ENCODE measurements at places on chromosomes 16 and 17. TPM values are rescaled to one million over a fixed set of nuclear protein-coding genes. Genes with fewer than 3 reads are reported as not detected.

The CDK3 gene
- 29.2 TPM for polyA plus RNA-seq

The ZNF276 gene
- 31.8 TPM for polyA plus RNA-seq

The NOL11 gene
- polyA plus RNA-seq, result 52.0 TPM

The TBC1D3B gene
- 9.8 TPM for polyA plus RNA-seq

The LRRC75A gene
- 0.53 TPM for polyA plus RNA-seq

The RFWD3 gene
- polyA plus RNA-seq, result 10.7 TPM

The KRT33B gene
- not detected for polyA plus RNA-seq

The BAIAP3 gene
- 65.2 TPM for polyA plus RNA-seq

The PTX4 gene
- not detected for polyA plus RNA-seq

The PRSS8 gene
- not detected for polyA plus RNA-seq

The CEMP1 gene
- polyA plus RNA-seq, result 0.46 TPM

The CD300LF gene
- polyA plus RNA-seq, result not detected

The MYO15A gene
- 1.9 TPM for polyA plus RNA-seq

The PDILT gene
- not detected for polyA plus RNA-seq

The ZNF423 gene
- polyA plus RNA-seq, result 4.5 TPM

The EVPLL gene
- polyA plus RNA-seq, result not detected

The RNF43 gene
- polyA plus RNA-seq, result not detected

The SLC9A5 gene
- polyA plus RNA-seq, result 1.8 TPM

All from neural cell (in vitro differentiated cells).